ENCODE measurements at places on chromosomes 6 and 20.

DNA sequence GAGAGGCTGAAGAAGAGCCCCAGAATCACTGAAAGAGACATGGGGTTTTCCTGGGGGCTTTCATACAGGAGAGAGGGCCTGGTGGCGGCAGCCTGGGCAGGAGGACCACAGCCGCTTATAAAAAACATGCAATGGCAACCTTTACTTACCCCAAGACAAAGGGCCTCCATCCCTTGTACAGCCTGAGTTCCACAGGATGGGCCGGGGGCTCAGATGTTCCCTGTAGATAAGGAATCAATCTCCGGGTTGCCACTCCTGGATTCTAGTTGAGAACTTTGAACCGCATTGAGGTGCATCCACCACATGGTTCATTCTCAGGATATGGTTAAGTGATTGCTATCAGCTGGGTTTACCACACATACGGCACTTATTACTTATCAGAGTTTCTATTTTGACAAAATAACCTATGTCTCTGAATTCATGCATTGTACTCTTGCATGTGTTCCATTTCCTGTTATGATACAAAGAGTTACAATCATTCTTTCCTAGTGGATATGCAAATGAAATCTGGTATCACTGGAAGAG, 677.6 kb downstream of the KIF16B start:
- no peak for DNase-seq

DNA sequence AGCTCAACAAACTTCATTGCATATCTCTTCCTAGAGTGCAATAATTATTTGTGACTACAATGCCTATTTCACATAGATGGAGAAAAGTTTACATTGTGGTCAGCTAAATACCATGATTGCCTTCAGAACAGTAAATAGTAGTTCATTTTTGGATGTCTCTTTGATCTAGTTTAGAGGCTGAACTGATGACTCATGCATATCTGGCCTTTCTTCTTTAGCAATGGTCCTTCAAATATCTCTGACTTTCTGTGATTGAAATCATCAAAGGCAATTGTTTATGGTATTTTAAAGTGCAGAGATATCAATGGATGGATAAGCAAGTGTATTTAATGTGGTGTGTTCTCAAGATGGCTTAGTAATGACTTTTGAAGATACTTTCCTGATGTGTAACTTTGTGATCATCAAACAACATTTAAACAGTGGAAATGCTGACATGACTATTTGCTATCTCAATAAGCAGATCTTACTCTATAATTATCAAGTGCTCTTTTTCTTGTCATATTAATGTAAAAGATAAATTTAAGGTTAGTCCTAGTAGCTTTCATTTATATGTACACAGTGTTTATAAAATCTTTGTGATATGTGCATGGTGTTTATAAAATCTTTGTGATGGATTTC, 523.7 kb upstream of the SLC35B3 start:
- DNase-seq: no peak

GRCh38 chr20:21190869-21191268, 65.0 kb downstream of the KIZ start:
- DNase-seq: no peak

- DNase-seq: no peak
These were observed 200.9 kb downstream of the EDN1 start for GRCh38 chr6:12490904-12491571.

DNA sequence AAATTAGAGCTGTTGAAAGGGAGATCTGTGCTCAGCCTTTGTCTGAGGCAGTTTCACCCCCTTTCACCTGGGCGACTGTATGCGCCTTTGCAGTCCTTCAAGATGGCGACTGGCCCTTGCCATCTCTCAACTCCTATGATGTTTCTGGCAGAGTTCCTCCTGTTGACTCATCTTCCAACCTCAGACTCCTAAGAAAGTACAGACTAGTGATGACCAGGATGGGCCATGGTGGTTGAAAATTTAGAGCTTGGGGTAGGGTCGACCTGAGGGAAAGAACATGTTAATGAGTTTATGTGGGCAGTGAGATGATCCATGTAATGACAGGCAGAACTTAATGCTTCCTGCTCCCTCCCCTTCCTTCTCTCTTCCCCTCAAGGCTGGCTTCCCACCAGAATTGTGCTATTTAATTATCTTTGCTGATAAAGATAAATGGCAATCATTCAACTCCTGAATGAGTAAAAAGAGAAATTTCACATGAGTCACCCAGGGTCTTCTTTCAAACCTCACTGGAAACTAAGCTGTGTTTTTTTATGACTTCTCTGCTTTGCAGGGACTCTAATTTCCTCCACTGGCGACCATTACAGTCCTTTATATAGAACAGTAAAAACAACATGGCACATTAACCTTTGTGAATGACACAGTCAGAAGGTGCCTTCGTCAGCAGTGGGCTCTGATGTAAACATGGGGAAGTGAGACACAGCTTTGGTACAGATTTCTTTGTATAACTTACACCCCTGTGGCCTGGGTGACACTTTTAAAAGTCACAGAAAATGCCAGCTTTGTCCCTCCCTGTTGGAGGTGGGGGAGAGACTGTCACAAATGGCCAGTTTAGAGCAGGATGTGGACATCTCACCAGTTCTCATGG, 103.5 kb downstream of the SCP2D1 start:
- no peak for DNase-seq

GRCh38 chr6:143598466-143599080, 79.2 kb upstream of the PHACTR2 start:
- no peak for DNase-seq

GRCh38 chr6:111173341-111173740, 86.0 kb downstream of the SLC16A10 start:
- DNase-seq: no peak

GRCh38 chr6:37556881-37557644, 57.4 kb upstream of the CCDC167 start:
- no peak for DNase-seq

DNA sequence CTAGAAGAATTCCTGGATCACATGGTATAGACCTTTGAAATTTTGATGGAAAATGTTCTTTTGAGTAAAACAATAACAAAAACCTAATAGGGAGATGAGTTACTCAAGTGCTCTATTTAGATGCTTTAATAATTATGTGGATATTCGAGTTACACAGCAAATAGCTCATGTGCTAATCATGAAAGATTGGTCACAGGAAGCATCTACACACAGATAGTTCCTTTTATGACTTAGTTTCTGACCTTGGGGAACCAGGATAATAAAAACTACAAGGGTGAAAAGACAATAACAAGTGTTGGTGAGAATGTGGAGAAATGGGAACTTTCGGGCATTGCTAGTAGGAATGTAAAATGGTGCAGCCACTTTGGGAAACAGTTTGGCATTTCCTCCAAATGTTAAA, 19.7 kb downstream of the UBE2V1 start:
- no peak for DNase-seq

GRCh38 chr20:53660078-53660909, 66.7 kb upstream of the ZNF217 start:
- DNase-seq: no peak

DNA sequence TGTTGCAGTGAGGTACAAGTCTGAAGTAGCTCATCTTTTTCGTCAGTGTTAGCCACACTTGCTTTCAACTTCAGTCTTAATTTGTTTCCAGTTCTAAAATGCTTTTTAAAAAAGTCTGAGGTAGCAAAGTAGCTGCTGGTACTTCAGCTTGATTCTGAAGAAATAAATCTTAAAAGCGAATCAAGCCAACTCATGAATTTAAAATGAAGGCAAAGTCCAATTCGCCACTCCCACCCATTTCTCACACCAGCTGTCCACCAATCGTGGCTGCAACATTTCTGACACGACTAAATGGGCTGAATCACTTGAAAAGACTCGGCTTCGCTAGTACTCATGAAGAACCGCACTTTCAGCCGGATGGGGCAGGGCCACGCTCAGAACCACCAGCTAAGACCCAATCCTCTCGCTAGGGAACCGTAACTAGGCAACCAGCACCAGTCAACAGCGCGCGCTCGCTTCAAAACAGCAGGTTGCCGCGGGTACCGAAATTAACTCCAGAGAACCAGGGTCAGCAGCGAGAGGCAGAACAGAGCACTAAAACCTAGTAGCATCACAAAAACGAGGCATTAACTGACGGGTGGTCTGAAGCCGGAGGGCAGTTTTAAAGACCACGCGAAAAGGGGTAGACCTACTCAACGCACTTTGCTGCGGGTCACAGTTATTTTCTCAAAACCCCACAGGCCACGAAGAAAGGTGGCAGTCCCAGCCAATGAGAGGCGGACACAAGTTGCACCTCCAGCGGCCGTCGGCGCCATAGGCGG, 900 bp downstream of the BCLAF1 start:
- peak; percentile 67 for DNase-seq

- DNase-seq: no peak
These were observed 81.3 kb downstream of the MOXD1 start for GRCh38 chr6:132320007-132320406.

GRCh38 chr6:74277777-74278186, 581.8 kb downstream of the CD109 start:
- DNase-seq: no peak

DNA sequence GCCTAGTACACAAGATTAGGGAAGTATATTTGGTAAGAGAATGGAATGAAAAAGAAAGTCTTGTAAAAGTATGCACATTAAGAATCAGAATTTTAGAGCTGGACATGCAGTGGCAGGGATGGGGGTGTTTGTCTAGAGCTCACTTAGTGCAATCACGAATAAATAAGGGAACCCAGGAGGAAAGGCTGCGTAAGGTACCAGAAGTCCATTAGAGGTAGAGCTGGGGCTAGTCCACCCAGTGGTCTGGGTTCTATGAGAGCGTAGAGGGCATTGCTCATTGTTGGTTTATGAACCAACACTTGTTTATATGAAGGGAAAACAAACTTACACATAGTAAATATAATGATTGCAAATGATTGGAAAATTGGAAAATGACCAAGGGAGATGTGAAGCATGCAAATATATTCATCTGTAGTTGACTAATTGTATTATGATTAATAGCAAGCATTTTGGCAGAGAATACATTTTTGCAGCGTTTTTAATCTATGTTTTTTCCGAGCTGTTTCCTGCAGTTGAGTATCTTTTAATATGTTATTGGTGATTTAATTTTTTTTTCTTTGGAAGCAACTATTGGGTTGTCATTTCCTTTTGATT, 3.2 kb downstream of the CDC40 start:
- no peak for DNase-seq

DNA sequence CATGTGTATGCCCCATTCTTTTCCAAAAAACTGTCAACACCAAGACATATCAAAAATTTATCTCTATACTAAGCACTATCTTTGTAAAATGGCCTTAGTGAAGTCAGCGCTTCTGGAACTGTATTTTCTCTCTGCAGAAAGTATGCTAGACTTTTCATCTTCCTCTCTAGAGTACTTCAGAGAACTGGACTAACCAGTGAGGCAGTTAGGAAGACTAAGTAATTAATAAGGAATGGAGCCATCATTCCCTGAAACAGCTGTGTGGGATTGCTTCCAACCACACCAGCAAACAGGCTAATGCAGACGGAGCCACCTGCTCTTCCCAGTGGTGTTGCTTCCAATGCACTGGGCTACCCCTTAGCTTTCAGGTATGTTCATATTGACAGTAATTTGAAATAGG, 169.1 kb upstream of the FUT9 start:
- DNase-seq: no peak

- DNase-seq: peak; percentile 1
These were observed 20.6 kb upstream of the HLA-F start for GRCh38 chr6:29702519-29703103.

DNA sequence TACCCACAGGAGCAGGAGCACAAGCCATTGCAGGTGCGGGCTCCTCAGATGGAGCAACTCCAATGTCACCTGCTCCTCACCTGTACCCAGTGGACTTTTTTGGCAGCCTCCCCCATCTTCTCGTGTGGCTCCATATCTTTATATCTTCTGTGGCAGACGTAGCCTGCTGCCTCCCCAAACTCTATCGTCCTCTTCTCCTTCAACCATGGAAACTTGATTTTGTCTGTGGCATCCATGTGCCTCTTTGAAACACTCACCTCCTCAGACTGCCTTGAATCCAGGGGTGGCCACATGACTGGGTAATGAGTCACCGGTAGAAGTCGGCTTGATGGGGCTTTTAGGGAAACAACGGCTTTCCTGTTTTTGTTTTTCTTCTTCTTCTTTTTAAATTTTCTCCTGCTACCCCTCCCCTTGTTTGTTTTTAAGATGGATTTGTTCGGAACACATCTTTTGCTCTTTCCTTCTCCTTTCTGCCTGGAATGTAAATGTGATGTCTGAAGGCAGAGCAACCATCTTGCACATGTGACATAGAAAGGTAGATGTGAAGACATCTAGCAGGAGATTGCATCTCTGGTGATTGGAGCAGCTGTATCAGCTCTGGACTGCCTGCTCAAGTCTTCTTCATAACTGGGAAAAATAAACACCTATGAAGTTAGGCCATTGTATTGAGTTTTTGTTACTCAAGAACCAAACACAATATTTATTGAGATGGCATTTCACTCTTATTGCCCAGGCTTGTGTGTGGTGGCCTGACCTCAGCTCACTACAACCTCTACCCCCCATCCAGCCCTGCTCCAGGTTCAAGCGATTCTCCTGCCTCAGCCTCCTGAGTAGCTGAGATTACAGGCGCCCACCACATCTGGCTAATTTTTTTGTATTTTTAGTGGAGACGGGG, 69.9 kb upstream of the DDR1 start:
- no peak for DNase-seq

DNA sequence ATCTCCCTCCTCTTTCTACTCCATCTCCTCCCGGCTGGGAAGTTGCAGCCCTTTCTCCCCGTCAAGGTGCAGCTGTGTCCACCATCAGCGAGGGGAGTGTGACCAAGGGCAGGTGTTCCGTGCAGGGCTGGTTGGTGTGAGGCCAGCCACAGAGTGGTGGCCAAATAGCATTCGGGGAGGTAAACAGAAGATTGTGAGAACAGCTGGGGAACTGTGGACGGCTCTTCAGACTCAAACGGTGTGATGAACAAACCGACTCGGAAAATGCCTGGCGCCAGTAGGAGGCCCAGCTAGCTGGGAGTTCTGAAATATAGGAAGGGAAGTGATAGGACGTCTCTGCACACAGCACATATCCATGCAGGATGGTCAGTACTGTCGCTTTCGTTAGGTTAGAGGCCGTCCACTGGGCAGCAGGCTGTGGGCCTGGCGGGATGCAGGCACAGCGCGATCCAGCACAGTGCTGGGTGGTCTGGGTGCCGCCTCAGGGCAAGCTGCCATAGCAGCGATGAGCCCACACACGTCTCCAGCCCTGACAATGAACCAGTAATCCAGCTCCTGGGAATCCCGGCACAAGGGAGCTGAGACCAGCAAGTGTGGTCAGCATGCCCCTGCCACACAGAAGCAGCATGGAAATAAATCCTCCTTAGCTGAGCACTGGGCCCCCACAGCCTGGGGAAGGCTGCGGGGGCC, 258.1 kb downstream of the TAF4 start:
- DNase-seq: no peak

Measured in NCI-H524 (cell line).